ENCODE measurements at places on chromosomes 1 and 21.

GRCh38 chr1:27566462-27567145 lies 37.3 kb downstream of the AHDC1 start:
- no peak for DNase-seq

DNA sequence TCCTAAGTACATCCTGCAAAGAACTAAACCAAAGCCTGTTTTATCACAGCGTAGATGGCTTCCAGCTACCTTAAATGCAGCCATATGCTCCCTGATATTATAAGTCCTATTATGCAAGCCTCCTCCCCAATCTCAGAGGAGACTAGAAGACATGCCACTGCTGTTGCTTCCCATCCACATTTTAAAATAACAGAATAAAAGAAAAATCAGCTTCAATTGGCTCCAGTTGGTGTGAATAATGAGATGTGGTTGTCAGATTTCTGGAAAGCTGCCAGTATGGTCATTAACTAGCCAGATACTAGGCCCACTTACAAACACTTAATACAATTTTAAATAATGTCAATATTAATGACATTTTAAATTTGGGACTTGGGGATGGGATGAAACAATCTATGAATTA lies 25.7 kb downstream of the WARS2 start:
- DNase-seq: no peak

GRCh38 chr1:150183061-150183460 lies 33.3 kb downstream of the PLEKHO1 start:
- DNase-seq: no peak

DNA sequence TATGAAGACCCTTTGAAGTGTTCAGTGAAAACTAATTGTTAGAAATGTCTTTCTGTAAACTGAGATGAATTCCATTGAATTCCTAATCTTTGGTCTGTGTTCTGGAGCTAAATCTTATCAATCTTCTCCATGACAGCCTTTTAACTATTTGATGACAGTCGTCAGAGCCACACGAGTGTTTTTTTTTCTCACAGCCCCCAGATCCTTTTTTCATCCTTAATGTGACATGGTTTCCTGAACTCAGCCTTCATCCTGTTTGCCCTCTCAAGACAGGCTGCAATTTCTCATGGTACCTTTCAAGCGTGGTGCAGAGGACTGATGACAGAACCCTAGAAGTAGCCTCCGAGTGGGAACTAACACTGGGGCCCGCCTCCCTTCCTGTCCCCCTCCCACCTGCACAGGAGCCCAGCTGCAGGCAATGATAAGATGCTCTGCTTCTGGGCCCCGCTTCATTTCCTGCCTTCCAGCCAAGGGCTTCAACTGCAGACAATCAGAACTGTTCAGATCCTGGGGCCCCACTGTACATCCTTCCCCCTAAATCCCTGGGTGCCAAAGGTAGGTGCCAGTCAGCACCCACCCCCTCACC lies 114.6 kb upstream of the VAV3 start:
- no peak for DNase-seq

GRCh38 chr1:72100771-72101170 lies 181.6 kb downstream of the NEGR1 start:
- DNase-seq: no peak

GRCh38 chr1:157996433-157996832 lies 3.0 kb downstream of the KIRREL1 start:
- no peak for DNase-seq

- DNase-seq: no peak
These were observed 11.6 kb upstream of the CD34 start for GRCh38 chr1:207922554-207922953.

- DNase-seq: no peak
These were observed 25.3 kb downstream of the BRINP3 start for GRCh38 chr1:190452272-190452848.

Measured in nucleus accumbens (tissue), 56 donors.